ENCODE measurements at places on chromosomes 16 and 17.
A peak's percentile ranks its signal among the peaks of the same experiment; 100 is the strongest.

- DNase-seq: peak; percentile 31
Observed at GRCh38 chr17:79948945-79949655, 86.6 kb downstream of the TBC1D16 start.

GRCh38 chr17:36130346-36130745 is 26.7 kb downstream of the CCL4 start:
- no peak for DNase-seq

DNA sequence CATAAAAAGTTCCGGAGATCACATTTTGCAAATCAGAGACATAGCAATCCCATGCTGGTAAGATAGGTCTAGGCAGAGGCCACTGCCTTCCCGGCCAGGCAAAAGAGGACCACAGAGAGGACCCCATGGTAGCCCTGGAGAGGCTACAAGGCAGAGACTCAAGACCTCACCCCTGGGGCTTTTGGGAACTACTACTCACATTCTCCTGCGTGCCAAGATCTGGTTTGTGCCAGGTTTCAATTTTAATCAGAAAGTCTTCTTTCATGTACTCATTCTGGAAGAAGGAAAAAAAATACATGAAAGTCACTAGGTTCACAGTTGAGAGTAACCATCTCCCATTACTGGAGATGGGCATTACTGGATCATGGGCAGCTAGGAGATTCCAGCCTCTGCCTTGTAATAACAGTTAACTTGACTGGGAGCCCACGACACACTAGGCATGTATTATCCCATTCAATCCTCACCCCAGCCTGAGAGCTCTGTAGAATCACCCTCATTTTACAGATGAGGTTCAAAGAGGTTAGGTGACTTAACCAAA is 21.2 kb downstream of the PITPNA start:
- DNase-seq: no peak

- DNase-seq: no peak
Observed at GRCh38 chr16:12802048-12802447, 1.6 kb downstream of the CPPED1 start.

DNA sequence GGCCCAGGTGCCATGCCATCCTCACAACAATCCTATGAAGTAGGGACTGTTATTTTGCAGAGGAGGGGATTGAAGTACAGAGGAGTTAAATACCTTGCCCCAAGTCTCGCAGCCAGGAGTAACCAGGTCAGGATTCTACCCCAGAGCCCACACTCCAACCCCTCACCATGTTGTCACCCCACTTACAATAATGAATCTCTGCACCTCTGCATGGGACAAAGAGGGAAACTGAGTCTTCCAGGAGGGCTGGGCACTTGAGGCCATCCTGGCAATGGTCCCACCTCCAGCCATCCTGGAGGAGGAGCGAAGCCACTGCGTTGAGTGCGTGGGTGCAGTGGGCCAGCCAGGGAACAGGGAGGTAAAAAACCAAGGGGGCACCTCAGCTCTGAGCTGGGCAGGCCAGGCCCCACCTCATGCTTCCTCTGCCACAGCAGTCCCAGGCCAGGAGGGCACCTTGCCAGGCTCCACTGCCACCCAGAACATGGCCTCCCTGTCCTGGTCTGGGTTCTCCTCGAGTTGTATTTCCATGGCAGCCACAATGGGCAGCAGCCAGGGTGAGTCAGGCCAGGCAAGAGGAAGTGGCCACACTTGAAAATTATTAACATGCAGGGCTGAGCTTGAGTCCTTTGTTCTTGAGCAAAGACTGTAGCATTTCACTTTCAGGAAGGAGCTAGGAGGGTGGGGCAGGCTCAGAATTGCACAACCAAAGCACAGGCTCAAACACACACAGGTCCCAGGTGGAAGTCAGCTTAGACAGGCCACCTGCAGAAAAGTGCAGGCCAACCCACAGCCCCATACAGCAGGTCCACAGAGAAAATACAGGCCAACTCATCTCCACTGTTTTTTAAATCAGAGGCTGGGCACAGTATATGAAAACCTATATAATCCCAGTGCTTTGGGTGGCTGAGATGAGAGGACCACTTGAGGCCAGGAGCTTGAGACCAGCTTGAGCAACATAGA is 52.1 kb downstream of the CUEDC1 start:
- DNase-seq: peak; percentile 92

DNA sequence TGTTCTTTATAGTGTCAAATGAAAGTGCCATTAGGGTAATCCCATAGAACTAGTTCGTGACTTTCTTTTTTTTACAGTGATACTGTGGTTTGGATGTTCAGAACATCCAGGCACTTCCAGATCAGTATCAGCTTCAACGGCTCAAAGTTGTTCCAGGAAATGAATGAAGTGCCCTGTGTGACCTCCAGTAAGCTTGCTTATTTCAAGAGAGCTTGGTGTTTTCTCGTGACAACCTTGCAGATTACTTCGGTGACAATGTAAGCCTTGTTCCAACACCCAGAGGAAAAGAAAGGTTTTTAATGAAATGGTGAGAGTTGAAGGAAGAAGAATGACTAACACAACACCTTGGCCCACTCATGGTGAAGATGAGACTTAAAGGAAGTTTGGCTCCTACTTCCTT is 16.0 kb upstream of the KCNJ16 start:
- no peak for DNase-seq

- no peak for DNase-seq
Observed at GRCh38 chr16:12208341-12209035, 232.0 kb downstream of the SNX29 start.

DNA sequence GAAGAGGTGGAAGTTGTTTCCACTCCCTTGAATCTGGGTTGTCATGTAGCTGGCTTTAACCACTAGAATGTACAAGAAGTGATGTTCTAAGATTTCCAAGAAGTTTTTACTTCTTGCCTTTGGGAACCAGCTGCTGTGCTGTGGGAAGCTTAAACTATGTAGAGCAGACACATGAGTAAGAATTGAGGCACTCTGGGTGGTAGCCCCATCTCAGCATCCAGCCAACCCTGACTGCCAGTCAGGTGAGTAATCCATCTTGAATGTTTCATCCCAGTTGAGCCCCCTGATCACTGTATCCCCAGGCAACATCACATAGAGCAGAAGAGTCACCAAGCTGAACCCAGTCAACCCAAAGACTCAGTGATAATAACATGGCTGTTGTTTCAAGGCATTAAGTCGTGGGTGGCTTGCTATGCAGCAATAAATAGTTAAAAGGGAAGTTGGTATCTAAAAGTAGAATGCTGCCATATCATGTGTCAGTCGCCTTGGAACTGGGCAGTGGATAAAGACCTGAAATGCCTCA is 62.8 kb upstream of the GPR139 start:
- no peak for DNase-seq

- DNase-seq: no peak
Observed at GRCh38 chr17:303168-303567, 49.4 kb downstream of the RPH3AL start.

GRCh38 chr16:87297407-87297806 is 19.8 kb downstream of the C16orf95 start:
- DNase-seq: no peak

DNA sequence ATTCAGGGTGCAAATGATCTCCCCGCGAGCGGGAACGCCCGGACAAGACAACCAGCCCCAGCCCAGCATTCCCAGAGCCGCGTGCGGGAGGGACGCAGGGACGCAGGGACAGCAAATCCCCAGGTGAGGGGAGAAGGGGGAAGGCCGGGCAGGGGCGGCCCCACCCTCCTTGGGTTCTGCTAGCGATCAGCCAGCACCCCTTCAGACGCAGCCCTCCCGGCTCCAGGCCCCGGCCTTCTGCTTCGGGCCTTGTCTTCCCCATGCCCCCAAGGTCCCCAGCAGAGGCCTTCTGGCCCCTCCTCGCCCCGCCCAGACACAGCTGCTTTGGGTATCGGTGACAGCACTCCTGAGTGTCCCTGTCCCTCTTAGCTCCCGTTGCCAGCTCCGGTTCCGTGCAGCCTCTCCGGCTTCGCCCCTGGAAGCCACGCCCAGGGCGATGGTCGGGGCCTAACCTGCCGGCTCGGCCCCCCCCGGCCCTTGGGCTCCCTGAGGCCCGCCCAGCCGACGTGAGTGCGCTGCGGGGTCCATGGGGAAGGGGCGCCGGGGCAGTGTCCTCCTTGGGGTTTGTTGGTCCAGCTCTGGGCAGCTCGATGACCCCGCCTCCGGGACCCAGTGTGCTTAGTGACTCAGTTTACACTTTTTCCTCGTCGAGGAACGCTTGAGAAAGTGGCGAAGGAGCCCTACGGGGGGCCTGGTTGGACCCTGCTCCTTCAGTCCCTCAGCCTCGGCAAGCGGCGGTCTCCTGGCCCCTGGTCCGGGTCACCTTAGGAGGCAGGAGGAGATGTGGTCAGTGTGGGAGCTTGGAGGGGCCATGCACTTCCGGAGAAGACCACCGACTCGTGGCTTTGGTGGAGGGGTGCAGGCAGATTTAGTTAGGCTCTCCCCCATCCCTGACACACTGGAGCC is 50.5 kb upstream of the AMZ2 start:
- DNase-seq: peak; percentile 38

GRCh38 chr17:58587713-58588117 is 73.3 kb upstream of the MTMR4 start:
- peak; percentile 79 for DNase-seq

GRCh38 chr16:49437344-49437743 is 63.7 kb downstream of the C16orf78 start:
- peak; percentile 16 for DNase-seq

DNA sequence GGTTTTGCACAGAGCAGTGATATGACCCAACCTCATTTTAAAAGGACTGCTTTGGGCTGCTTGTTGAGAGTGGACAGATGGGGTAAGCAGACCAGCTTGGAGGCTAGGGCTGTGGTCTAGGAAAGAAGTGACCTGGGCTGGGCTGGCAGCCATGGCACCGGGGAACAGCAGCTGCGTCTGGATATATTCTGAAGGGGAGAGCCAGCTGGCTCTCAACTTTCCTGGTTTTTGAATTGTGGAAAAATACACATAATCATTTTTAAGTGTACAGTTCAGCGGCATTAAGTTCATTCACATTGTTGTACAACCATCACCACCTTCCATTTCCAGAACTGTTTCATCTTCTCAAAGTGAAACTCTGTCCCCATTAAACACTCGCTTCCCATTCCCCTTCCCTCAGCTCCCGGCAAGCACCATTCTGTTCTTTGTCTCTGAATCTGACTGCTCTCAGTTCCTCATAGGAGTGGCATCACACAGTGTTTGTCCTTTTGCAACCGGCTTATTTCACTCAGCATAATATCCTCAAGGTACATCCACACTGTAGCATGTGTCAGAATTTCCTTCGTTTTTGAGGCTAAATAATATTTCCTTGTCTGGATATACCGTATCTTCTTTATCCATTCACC is 113.2 kb downstream of the SPECC1 start:
- DNase-seq: no peak

DNA sequence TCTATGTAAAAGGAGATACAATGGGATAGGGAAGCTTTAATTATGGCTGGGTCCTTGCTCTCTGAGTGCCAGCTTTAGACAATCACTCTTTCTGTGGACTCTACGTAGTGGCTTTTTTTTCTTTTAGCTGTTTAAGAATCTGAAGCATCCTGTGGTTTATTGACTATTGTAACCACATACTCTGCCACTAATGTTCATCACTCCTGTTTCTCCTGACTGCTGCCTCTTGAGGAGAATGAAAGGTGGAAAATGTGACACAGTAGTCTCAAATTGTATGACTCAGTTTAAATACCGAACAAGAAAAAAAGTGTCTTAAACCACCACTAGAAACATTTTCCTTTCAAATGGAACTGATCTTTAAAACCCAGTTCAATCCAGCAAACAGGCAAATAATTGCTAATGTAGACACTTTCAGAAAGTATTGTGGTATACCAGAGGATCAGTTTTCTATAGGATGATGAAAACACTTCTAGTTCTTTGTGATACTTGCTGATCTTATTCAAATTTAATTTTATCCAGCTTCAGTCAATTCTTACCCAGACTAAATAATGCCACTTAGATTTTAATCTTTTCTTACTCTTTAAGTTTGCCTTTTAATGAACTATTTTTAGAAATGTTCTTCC is 302.7 kb upstream of the PMFBP1 start:
- DNase-seq: no peak

- DNase-seq: no peak
Observed at GRCh38 chr17:55564081-55564480, 52.8 kb upstream of the SMIM36 start.

All from Caco-2 (cell line).